ENCODE measurements at places on chromosomes 12 and 14.

GRCh38 chr12:127147724-127148123, 1119.2 kb upstream of the TMEM132C start:
- DNase-seq: no peak

GRCh38 chr14:50560931-50561285, 963 bp downstream of the ATL1 start:
- DNase-seq: peak; percentile 70

GRCh38 chr12:124862768-124863415, 772 bp downstream of the SCARB1 start:
- DNase-seq: peak; percentile 78

DNA sequence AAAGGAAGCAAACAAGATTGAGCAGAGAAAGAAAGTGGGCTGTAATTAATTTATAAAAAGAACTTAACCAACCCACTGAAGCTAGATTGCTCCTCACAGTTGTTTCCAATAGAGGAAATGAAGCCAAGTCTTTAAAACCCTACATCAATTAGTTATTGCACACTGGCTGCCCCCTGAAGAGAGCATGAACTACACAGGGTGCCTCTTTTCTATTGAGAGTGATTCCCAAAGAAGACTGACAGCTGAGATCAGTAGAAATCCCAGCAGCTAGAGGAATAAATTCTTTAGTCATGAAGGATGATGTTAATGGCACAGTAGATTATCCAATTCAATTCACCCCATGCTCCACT, 8.6 kb upstream of the USP15 start:
- DNase-seq: no peak

- DNase-seq: peak; percentile 59
Observed at GRCh38 chr14:84254290-84254689, 1275.7 kb upstream of the FLRT2 start.

- DNase-seq: peak; percentile 89
Observed at GRCh38 chr12:104694161-104694560, 237.4 kb downstream of the CHST11 start.

DNA sequence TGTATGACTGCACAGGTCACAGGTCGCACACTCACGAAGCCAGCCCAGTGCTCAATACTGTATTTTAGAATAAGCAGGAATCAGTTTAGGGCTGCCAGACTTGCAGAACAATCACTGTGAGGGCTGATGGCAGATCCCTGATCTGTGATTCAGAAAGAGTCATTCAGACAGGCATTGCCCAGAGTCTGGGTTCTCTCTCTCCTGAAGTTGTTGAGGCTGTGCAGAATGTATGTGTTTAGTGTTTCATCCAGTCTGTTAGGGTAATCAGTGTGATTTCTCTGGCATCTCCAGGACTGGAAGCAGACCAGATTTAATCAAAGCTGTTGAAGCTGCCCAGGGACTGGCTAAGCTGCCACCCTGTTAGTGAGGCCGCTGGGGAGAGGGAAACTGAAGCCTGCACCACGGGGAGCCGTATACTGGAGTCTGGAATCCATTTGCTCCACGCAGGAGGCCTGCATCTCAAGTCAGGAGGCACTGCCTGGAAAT, 69.3 kb downstream of the ETV6 start:
- peak; percentile 94 for DNase-seq

- DNase-seq: no peak
Observed at GRCh38 chr14:54394596-54394995, 2.2 kb upstream of the CDKN3 start.

DNA sequence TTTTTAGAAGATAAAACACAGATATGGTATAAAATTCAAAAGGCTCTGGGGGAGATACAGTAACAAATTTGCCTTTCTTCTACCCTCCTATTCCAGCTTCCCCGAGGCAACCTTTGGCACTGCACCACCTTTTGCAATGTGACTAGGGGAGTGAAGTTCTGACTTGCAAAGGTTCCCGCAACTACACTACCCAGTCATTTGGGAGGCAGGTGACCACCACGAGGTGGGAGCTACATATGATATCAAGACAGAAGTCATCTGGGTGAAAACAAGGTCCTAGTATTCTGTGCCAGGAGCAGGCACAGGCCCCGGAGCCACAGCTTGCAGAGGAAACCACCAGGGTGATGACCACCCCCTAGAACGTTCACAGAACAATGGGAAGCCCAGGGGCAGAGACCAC, 141.5 kb downstream of the TTC7B start:
- DNase-seq: no peak

GRCh38 chr14:106790189-106791036, 1264.0 kb downstream of the TMEM121 start:
- DNase-seq: no peak

DNA sequence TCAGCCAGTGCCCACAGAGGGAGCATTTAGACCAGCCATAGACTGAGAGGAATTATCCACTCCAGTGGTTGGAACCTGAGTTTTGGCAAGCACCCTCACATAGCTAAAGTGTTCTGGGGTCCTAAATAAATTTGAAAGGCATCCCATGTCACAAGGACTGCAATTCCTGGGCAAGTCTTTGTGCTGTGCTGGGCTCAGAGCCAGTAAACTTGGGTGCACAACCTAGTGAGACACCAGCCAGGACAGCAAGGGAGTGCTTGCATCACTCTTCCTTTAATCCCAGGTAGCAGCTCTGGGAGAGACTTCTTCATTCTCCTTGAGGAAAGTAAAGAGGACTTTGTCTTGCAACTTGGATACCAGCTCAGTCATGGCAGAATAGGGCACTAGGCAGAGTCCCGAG, 142.0 kb upstream of the FSCB start:
- DNase-seq: no peak

DNA sequence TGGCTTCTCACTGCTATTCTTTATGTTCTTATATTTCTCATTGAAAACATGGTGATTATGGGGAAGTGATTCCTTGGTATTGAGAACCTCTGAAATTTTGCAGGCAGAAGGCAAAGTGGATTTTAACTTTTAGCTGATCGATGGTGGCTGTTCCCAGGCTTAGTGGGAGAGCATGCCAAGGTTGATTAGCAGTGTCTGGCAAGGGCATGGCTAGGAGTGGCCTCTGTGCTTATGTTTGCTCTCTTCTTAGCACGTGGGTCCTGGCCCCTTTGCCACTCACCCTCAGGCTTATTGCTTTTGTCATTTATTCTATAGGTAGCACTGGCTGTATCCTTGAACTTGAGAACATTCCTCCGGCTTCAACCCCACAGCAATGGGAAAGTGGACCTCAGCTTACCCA, 2.1 kb downstream of the MVK start:
- DNase-seq: no peak

GRCh38 chr12:52524898-52525591, 4.9 kb upstream of the KRT5 start:
- peak; percentile 57 for DNase-seq

GRCh38 chr12:40622246-40622838, 69.9 kb upstream of the CNTN1 start:
- DNase-seq: peak; percentile 62

DNA sequence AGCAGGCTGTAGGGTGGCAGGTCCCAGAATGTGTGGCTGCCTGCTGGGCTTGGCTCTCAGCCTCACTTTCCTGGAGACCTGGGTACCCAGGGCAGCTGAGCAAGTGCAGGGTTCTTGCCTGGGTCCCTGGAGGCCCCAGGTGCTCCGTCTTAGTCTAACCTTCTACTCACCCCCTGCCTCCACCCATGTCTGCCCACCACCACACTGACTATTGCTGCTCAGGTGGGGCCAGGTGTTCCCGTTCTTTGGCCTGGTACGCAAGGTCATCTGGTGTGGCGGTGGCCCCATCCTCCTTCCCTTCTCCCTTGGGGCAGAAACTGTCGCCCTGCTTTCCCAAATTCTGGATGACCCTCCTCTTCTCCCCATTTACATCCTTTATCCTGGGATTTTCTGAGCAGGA, 319.9 kb downstream of the TMEM121 start:
- no peak for DNase-seq

- DNase-seq: peak; percentile 84
Observed at GRCh38 chr12:32365473-32366064, 33.8 kb upstream of the FGD4 start.

- DNase-seq: no peak
Observed at GRCh38 chr12:43277651-43278540, 274.1 kb downstream of the ADAMTS20 start.

- peak; percentile 80 for DNase-seq
Observed at GRCh38 chr12:27968972-27969623, 3.4 kb downstream of the PTHLH start.

- no peak for DNase-seq
Observed at GRCh38 chr12:78040111-78040510, 209.4 kb downstream of the NAV3 start.

DNA sequence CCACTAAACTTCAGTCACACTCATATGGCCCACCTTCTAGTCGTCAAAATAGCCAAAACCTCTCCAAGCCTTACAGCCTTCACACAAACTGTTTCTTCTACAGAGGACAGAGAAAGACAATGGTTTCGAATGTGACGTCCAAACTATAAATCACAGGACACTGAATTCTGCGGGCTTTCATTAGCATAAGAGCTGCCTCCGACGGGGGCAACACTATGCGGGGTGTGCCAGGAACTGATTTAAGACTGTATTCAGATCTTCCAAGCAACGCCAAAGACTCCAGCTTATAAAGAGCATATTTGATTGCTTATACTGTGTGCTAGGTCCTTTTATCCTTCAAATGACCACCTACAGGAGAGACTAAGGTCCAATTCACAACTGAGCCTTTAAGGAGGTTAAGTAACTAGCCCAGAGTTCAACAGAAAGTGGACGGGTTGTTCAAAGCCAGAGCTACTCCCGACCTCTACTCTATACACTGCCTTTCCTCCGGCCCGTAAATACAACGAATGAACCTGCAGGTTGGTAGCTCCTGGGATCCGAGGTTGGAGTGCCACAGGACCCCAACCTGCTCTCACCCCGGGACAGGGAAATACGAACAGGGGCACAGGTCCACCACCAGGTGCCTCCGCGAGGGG, 575 bp downstream of the L2HGDH start:
- no peak for DNase-seq

GRCh38 chr14:88864198-88864597, 39.7 kb downstream of the TTC8 start:
- DNase-seq: no peak

DNA sequence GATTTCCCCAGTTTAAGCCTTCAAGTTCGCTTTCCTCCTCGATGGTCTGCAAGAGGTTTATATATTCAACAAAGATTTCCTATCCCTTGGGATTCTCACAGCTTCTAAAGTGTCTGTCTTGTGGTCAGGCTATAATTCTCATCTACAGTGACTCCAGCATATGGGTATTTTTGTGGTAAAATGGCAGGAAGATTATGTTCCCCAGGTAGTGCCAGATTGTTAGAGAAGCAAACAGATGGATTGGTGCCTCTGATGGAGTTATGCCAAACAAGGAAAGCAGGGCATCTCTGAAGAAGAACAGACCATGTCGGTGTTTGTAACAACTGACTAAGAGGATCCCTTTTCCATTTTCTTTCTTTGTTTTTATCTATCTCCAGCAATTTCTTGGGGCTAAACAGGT, 5.5 kb upstream of the CCDC175 start:
- DNase-seq: no peak

- DNase-seq: no peak
Observed at GRCh38 chr12:107418981-107419380, 266.6 kb upstream of the PWP1 start.

- no peak for DNase-seq
Observed at GRCh38 chr14:93160353-93160801, 24.3 kb downstream of the MOAP1 start.

DNA sequence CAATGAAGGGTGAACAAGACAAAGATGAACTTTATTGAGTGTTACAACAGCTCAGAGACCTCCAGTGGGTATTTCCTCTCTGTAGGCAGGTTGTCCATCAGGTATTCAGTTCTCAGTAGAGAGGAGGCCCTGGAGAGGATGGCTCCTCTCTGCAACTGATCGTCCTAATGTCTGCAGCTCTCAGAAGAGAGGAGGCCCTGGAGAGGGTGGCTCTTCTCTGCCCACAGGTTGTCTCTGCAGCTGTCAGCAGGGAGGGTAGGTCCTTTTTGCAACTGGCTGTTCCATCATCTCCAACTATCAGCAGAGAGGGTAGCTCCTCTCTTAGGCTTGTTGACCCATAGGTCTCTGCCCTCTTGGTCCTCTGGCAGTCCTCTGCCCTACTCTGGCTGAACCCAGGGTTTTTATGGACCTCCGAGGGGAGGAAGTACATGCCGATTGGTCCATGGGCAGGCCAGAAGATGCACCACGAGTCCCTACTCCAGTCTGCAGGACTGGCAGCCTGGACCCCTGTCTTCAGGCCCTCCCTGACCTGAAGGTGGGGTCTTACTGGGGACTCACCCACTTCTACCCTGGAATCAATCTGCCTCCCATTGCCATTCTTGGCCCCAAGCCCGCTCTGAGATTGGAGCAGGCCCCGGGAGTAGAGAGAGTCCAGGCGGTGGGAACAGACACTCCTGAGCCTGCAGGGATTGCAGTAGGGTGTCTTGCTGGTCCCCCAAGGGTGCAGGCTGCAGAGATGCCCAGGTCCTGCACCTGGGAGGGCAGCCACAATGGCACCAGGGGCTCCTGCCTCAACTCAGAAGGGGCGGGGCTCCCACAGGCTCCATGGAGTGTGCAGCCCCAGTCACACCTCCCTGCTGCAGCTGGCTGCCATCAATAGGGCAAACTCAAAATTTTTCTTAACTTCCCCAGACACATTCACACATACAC, 2.3 kb downstream of the TMEM116 start:
- DNase-seq: peak; percentile 50

DNA sequence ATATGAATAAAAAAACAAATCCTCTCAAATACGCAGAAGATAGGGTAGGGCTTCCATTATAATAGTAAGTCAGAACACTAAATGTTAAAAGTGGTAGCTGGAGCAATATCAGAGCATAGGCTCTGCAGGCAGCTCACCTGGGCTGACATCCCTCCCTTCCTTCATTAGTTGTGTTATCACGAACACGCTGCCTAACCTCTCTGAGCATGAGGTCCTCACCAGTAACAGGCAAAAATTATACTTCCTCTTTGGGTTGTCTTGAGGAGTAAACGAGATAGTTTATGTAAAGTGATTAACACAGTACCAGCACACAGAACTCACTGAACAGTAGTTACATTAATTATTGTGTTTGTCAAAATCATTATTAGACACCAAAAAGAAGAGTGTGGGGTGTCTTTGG, 154.3 kb downstream of the STXBP6 start:
- no peak for DNase-seq

DNA sequence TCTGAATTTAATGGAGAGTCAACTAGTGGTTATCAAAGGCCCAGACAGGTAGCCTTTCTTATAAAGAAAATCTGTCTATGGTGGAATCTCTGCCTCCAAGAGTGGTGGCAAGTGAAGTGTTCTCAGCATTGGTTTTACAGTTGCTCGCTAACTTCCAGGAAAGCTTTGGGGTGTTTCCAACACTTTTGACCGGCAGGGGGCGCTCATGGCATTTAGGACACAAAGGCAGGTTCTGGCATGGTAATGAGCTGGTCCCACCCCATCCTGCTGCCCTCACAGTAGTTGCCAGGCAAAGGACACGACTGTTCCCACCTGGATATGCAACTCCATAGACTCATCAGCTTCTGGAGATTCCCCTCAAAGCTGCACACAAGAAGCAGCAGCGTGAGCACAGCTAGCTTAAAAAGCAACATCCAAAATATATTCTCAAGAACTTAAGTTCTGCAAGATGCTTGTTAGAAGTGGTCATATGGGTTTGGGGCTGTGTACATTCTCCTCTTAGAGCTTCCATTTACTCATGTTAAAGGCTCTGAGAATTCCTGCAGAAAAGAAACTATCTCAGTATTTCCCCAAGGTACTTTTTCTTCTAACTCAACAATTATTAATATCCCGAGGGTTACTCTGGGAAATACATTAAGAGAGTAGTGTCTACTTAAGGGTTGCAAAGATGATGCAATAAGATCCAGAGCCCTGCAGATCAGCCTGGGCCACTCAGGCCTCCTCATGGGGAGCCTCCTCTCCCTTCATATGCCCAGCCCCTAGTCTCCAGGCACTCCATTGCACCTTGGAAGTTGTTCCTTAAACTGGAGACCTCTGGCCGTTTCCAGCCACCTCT, 14.8 kb downstream of the PROX2 start:
- DNase-seq: peak; percentile 93

Data from islet precursor cell (in vitro differentiated cells).